ENCODE measurements at places on chromosomes 12 and 14.

DNA sequence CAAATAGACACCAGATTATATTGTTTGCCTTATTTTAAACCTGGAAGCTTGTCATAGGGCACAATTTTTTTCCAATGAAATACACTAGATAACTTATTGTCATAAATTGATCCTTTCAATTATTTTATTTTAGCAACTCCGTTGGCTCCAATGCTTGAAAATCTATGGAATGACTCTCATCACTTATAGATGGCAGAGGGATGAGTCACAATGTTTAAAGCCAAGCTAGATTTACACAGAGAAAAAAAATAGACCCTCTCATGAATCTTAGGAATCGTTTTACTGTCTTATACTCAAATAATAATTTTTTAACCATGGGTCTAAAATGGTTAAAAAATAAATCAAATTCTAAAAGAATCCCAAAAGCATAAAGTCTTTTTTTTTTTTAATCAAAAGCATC is 1276.6 kb upstream of the FLRT2 start:
- no peak for DNase-seq

DNA sequence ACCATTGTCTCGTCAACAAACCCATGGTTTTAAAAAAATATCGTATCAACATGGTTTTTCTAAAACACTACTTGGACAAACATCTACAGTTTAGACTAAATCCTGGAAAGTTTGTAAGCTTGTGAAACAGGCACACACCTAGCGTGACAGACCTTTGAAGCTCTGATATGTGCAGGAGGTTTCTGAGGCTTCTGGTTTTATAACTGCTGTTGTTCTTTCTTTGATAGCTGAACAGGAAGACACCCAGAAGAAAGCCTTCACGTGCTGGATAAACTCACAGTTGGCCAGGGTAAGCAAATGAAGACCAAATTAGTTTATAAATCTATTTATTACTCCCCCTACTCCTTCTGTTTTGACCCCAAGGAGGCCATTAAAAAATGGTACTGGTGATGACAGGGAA is 87.6 kb downstream of the SYNE2 start:
- DNase-seq = no peak

GRCh38 chr12:101521136-101521535 is 46.0 kb downstream of the SPIC start:
- DNase-seq = no peak

DNA sequence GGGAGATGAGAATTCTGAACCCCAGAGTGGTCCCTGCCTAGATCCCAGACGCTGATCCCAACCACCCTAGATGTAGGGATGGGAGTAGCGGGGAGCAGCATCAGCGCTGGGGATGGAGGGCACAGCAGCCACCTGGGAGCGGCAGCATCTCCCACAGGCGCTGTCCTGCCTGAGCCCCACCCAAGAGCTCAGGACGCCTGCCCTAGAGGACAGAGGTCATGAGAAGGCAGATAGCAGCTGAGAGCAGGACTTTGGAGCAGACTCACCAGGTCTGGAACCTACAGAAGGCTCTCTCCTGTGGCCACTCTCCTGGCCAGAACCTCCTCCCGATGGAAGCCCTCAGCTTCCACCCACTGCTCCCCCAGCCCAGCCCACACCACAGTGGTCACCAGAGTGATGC is 7.2 kb downstream of the CCDC85C start:
- no peak for DNase-seq

DNA sequence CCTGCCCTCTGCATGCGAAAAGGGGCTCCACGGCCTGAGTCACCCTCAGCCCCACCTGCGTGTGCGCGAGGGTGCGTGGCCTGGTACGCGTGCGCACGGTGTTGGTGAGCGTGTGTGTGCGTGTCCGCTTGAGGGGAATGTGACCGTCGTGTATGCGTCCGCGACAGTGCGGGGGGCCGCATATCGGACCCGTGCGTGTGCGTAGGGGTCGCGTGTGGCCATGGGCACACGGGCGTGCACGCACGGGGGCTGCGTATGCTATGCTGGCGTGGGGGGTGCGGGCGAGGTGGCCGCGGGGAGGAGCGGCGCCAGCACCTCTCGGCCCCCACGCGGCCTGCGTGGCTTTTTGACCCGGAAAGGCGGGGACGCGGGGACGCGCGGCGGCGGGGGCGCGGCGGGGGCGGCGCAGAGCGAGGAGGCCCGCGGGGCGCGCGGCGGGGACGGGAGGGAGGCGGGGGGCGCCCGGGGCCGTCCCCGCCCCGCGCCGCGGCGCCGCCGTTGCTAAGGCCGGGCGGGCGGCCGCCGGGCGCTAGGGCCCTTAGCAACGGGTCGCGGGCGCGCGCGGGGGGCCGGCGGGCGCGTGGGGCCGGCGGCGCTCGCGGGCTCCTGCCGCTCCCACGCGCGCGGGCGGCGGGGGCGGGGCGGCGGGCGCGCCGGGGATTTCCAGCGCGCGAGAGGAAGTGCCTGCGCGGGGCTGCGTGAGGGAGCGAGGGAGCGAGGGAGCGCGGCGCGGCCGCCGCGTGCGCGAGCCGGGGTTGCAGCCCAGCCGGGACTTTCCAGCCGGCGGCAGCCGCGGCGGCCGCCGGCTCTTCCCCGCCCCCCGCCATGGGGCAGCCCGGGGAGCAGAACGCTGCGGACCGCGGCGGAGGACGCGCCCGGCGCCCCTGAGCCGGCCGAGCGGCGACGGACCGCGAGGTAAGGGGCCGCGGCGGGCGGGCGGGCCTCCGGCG is at the start of gene TRAF3:
TRAF3 (plus strand) TSS at position 689 of the 950 bp plus-strand sequence. CDS start 92,753 bp downstream, outside the sequence.
- DNase-seq = peak; percentile 48

DNA sequence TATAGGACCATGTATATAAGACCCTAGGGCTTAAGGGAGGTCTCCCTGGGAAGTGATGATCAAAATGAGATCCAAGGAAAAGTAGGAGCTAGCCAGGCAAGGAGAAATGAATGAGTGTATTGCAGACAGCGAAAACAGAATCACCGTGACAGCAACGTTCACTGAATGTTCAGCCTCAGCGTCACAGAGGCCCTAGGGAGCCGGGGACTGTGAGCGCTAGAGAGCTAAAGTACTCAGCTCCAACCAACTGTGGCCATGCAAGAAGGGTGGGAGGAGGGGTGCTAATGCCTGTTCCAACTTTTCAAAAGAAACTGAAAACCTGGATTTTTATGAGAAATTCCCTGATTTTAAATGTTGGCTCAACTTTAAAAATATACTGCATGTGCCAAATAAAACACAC is 105.5 kb upstream of the CCND2 start:
- DNase-seq = no peak

DNA sequence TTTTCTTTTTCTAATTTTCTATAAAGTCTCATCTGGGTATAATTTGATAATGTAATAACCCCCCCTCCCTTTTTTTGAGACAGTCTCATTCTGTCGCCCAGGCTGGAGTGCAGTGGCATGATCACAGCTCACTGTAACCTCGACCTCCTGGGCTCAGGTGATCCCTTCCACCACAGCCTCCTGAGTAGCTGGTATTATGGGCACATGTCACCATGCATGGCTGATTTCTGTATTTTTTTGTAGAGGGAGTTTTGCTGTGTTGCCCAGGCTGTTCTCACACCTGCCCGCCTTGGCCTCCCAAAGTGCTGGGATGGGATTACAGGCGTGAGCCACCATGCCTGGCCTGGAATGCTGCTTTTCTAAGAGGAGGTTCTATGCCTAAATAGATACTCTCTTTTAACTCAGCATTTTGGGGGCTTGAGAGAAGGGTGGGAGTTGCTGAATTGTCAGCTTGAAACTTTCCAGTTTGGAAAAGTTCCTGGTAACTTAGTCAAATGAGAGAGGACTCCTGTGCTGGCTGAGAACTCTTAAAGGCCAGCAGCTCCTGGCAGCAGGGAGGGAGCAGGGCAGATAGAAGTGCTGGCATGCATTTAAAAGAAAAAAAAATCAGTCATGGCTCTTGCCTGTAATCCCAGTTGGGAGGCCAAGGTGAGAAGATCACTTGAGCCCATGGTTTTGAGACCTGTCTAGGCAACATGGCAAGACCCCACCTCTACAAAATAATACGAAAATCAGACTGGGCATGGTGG is 13.0 kb downstream of the NUDT4 start:
- no peak for DNase-seq

DNA sequence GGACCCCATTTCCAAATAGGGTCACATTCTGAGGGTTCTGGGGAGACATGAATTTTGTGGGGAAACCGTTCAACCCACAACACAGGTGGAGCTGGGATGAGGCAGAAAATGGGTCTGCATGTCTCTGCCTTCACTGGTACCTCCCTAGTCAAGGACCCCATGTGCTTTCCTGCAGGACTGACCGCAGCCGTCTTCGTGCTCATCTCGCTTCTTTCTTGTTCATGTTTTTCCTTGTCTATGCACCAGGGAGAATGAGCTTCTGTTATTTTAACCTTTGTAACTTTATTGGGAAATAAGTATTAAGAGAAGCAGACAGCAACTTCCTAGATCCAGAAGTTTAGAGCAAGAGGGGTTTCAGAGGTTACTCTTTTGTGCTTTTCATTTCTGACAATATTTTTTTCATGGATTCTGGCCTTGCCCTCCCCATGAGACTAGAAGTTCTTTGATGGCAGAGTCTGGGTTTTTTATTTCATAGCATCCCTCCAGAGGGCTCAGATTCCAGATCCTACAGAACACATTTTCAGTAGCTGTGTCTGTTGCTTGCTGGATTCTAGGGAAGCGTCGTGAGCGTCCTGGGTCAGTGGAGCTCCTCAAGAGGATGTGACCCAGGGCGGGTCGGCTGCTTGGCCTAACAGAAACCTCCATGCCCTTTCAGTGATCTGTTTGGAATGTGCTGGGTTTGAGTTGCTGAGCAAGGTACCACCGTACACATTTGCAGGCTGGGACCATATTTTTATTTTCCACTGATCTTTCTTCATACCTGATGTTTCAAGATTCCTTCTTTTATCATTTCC is 104.2 kb downstream of the ADGRD1 start:
- DNase-seq = no peak

DNA sequence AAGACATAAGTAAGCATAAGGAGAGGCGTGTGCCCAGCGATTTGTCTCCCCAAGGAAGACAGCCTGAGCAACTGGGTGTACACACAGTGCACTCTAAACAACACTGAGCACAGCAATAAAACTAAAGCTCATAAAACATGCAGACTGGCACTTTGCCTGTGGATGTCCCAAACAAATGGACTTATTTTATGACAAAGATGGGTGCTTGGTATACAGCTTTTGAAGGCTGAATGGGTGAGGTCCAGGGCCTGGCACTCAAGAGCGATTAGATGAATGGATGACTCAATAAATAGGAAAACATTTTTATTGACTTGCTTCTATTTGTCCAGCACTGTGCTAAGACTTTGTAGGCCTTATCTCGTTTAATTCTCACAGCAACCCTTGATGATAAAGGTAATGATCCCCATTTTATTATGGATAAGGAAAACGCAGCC is 28.5 kb downstream of the LGMN start:
- no peak for DNase-seq

DNA sequence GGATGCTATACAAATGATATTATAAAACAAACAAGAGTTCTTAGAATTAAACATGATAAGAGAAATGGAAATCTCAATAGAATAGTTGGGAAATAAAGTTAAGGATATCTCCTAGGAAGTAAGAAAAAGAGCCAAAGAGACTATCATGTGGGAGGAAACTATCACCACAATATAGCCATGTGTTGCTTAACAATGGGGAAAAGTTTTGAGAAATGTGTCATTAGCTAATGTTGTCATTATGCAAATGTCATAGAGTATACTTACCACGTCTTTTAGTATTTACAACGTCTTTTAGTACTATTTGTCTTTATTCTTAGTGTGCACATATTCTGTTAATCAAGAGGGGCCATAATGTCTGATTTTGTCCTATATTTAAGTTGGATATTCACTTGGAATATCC is 58.7 kb downstream of the ZNF641 start:
- no peak for DNase-seq

GRCh38 chr14:65168840-65169239 is 66.5 kb upstream of the MAX start:
- DNase-seq = no peak

- DNase-seq = peak; percentile 71
Measured at GRCh38 chr14:65225299-65226159, 123.2 kb upstream of the MAX start.

GRCh38 chr14:90850487-90850886 is 34.3 kb upstream of the TTC7B start:
- DNase-seq = peak; percentile 39

- DNase-seq = no peak
Measured at GRCh38 chr14:75542588-75543091, 20.4 kb downstream of the BATF start.

GRCh38 chr12:4918950-4919660 is 9.4 kb downstream of the KCNA1 start:
- no peak for DNase-seq

- DNase-seq = no peak
Measured at GRCh38 chr12:105205322-105206048, 30.5 kb downstream of the APPL2 start.

- DNase-seq = no peak
Measured at GRCh38 chr12:41402801-41403200, 214.7 kb downstream of the PDZRN4 start.

DNA sequence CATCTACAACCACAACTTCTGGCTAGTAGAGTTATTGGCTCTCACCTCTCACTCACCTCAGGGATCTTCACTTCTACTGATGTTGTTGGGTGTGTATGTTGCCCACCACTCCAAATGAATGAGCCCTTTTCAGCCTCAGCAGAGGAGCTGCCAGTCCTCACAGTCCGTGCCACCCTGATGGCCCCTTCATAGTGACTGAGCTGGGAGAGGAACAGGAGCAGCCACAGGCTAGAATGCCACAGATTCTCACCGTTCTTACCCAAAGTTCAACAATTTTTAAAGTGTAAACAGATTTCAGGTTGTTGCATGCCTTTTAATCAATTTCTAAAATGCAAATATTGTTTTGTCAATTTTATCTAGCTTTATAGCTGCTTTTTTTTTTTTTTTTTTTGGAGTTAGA is 74.5 kb upstream of the DNM1L start:
- no peak for DNase-seq

DNA sequence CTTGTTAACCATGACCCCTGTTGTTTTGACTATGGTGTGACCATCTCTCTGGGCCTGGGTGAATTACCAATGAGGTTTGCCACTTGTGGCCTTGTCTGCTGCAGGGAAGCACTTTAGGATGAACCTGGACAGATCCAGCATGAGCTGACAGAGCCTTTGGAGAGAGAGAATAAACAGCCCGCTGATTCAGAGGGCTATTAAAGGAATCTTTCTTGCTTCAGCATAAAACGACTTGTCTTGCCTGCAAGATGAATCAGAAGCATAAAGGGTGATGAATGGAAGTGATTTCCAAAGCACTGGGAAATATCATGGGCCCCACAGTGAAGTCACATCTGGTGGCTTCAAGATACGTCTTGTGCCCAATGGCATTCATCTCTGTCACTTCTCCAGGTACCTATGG is 69.0 kb upstream of the WSCD2 start:
- no peak for DNase-seq

DNA sequence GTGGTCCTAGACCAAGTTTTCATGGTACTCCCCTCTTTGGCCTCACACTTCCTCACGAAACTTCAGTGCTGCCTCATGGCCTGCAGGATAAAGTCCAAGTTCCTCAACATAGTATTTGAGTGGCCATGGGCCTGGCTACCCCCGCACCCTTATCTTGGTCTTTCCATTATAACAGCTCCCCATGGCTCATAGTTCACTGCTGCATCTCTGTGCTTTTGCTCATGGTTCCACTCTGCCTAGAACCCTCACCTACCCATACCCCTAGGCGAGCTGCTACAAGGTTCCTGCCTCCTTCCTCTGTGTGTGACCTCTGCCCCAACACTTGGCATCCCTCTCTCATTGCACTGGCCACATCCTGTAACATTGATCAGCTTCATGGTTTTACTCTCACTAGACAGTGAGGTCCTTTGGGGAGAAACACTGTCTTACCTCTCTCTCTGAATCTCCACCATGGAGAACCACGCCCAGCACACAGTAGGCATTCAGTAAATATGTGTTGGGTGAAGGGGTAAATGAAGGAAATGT is 158.9 kb downstream of the GPR65 start:
- DNase-seq = no peak

GRCh38 chr14:40312296-40312695 is 880.1 kb upstream of the FBXO33 start:
- peak; percentile 5 for DNase-seq

Data from RCC 7860 (cell line).